HAP-1 (cell line): ENCODE measurements at places on chromosomes 11 and 22.

GRCh38 chr11:11284481-11284880, 68.6 kb downstream of the CSNK2A3 start:
- no peak for DNase-seq

- no peak for DNase-seq
Measured at GRCh38 chr11:10597877-10598351, 29.4 kb upstream of the LYVE1 start.

DNA sequence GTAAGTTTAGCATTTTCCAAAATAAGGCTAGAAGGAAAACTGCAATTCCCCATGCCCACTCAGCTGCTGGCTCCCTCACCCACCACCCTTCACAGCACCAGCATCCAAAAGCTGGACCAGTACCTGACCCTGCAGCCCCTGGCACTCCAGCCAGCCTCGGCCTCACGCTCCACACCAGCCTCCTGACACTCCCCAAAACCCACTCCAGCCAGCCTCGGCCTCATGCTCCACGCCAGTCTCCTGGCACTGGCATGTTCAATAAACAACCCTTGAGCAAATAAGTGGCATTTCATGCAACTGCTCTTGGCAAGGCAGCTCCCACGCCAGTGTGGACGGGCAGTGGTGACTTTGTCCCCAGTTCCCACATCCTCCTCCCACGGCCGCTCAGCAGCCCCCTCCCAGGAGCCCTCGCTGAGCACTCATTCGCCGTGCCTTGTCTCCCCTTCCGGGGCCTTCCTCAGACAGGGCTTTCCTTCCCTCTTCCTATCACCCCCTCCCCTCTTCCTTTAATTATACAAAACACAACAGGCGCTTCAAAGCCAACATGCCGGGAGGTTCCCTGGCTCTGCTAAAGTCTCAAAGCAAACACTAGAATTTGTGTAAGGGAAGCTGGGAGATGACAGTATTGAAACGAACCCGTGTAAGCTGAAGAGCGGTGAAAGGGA, 6.8 kb downstream of the TOLLIP start:
- DNase-seq: no peak

- no peak for DNase-seq
Measured at GRCh38 chr11:14422052-14422813, 63.2 kb upstream of the RRAS2 start.

GRCh38 chr11:82832983-82833382, 67.2 kb downstream of the PRCP start:
- DNase-seq: no peak

GRCh38 chr11:118921929-118922744, 3.6 kb downstream of the BCL9L start:
- no peak for DNase-seq

- no peak for DNase-seq
Measured at GRCh38 chr11:44577231-44577830, 11.9 kb downstream of the CD82 start.

DNA sequence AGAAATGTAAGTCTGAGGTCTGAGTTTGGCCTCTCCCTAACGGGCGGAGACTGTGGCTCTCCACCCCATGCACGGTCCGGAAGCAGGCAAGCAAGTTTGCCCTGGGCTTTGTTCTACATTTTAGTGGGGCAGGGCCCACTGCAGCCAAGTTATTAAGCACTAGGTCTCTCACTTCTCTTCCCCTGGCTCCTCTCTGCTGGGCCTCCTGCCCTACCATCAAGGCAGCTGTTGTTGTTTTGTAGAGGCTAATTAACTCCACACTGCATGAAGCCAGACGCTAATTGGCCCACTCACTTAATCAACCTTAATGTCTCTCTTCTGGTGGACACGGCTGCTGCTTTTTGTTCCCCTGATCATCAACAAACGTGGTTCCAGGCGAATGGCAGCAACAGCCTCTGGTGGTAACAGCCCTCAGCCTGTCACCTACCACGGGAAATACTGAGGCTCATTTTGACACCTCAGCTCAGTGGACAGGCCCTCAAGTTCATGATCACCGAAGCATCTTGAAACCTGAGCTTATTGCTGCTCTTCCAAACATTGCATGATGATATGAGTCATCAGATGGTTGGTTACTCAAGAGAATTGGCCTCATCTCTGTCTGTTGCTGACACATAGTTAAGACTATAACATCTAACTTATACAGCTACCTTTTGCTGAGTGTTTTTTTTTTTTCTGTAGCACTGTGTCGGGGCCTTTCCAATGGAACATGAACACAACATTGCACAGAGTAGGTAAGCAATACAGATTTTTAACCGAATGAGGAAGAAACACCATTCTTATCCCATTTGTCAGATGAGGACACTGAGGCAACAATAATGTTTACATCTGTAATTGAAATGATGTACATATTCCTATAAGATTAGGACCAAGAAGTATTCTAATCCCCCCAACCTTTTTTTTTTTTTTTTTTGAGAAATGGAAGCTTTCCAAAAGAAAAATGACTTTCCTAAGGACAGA, 20.8 kb upstream of the LMO2 start:
- DNase-seq: no peak

DNA sequence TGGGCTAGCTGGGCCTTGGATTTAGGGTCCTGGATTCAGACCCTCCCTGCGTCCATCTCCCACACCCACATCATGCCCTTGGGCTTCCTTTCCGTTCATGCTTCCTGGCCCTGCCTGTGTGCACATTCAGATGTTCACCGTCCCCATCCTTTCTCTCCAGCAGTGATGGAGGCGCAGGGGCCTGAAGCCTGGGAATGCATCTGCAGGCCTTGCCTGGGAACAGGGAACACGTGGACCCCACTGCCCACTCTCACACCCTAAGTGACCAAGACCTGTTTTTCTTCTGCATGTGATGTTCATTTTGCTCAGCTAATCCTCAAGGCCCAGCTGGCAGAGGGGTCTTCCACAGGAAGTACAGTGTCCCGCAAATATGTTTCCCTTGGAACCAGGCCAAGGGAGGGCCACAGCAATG, 91.6 kb upstream of the PARVA start:
- no peak for DNase-seq

DNA sequence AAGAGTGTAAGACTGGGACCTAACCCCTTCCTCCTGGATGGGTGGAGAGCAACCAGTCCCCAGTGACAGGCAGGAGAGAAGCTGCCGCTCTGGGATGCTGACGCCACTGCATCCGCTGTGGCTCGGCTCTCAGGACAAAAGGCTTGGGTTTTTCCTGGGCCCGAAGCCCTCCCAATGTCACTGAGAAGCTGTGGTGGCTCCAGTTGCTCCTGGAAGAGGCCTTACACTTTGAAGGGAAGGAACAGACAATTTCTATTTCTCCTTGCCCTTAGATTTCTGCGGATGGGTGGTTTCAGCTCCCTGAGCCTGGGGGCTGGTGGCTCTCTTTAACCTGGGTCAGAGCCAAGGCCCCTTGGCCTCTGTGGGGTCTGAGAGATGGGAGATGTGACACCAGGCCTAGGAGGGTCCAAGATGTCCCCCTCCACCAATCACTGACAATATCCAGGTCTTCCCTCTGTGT, 21.4 kb downstream of the TPBGL start:
- DNase-seq: no peak

- peak; percentile 52 for DNase-seq
Measured at GRCh38 chr22:50339945-50340879, 2.9 kb upstream of the PPP6R2 start.

DNA sequence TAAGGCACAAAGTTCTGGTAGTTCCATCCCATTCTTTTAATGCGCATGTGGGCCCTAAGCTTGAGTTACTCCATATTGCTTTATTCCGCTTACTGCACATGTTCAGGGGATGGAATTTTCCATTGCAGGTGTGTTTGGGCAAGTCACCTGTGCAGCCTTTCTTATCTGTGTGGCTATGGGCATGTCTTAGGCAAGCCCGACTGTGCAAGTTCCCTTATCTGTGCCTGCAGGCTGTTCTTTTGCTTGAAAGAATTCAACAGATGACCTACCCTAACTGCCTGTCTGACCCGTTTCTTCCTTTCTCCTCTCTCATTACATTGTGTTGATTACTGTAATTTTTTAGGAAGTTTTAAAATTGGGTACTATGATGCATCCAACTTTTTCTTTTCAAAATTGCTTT, 363.6 kb downstream of the TTC28 start:
- DNase-seq: no peak

DNA sequence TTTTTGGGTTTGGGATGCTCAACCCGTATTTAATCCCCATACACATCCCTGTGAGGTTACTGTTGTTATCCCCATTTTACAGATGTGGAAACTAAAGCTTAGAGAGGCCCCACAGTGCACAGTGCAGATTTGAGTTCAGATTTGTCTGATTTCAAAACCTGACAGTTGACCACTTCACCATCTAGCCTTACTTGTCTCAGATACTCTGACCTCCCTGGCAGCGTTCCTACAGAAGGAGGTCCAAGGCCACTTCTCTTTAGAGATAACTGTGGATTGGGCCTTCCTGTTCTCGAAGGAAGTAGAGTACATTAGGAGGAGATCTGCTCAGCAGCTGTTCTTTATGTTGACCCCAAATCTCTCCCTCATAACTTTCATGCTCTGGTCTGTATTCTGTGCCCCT, 46.7 kb upstream of the CTTN start:
- no peak for DNase-seq

- no peak for DNase-seq
Measured at GRCh38 chr11:116162886-116163230, 609.9 kb downstream of the BUD13 start.

GRCh38 chr11:69840371-69841169, 21.4 kb upstream of the FGF3 start:
- DNase-seq: no peak

- DNase-seq: no peak
Measured at GRCh38 chr11:47389577-47390421, 11.5 kb upstream of the SPI1 start.

DNA sequence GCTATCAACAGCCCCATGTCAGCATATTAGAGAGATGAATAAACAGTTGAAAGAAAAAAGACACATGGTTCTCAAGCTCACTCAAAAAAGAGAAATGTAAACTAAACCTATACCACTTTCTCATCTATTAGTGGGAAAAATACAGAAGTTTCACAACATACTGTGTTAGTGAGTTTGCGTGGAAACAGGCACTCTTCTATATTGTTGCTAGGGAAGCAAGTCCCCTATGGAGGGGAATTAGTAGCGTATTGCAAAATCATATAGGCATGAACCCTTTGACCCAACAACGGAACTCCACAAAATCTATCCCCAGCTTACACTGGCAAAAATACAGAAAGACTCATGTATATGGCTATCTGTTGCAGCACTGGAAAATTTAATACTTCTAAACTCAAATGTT, 14.2 kb upstream of the RFPL2 start:
- DNase-seq: no peak

DNA sequence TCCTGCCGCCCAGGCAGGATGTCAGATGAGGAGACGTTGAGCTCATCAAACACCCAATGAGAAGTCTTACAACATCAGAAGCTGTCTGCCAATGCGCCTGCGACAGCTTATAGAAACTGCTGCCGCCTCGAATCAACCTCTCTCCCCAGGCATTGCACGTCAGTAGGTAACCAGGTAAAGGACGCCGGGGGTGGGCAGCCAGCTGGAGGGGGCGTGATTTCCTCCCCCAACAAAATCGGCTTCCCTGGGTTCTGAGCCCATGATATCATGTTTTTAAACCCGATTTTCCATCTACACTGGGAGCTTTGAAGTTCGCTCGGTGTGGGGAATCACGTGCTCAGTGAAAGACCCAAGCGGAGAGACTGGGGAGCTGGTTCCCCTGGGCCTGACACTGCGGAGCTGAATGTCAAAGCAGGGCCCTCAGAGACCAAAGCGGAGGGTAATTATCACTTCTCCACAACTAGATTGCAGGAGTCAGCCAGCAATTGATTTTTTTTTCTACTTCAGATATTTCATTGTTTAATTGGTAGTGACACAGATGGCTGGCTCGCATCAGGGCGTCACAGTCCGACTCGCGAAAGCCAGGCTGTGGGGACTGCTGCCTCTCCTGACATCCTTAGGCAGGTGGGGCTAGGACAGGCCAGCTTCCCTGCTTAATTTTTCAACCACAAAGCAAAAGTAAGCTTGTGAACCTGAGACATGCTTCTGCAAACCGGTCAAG, 15.4 kb downstream of the FAM83F start:
- DNase-seq: no peak

GRCh38 chr22:26846645-26847044, 189.3 kb downstream of the MIAT start:
- no peak for DNase-seq

DNA sequence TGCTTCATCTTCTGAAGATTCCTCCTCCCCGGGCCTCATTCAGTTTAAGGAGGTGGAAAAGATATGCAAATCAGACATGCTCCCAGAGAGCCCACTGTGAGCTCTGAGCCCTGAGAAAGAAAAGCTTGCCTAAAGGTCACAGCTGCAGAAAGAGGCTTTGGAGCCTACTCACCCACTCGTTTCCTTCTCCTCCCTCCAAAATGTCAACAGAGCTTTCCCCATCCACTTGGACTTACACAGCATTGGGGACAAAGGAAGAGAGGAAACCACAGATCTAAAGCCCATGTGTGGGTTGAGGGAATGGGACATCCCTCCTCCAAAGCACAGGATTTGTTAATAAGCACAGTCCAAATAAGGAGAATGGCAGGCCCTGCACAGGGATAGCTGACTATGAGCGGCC, 158.4 kb downstream of the ETS1 start:
- no peak for DNase-seq

DNA sequence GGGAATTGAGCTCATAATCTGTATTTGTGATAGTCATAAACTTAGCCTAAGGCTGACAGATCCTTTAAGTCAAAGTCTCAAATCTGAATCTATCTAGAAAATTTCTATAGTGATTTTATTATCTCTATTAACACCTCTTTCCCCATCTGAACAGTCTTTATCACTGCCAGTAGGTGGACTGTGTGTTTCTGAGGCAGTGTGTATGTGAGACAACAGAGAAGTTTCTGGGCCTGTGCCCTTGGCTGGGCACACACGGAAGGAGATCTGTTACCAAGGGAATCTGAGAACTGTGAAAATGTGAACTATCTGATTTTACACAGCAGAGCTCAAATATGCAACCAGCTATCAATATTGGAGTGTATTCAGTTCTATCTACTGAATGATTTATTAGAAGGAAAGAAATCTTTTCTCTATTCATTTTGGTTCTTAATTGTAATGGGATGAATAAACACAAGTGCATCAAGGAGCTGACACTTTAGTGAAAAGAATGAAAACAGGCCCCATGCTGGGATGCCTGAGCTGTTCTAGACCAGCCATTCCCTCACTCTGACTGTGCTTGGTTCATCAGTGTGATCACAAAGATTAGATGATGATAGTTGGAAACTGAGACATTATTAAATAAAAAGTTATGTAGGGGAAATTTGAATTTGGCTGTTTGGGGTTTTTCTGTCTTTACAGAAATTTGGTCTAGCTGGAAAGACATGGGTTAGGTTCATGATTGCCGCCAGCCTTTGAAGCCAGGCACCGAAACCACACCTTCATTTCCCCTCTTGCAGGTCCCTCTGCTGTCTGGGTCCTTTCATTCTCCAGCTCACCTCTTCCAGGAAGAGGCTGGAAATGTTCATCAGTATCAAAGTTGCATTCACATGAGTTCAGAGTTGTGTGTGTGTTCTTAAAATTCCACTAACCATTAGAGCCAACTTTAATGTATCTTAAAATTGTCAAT, 68.1 kb downstream of the LIF start:
- no peak for DNase-seq

GRCh38 chr22:23850136-23850611, 7.5 kb upstream of the SLC2A11 start:
- DNase-seq: no peak
